ENCODE measurements at places on chromosomes 5 and 9.
A peak's percentile ranks its signal among the peaks of the same experiment; 100 is the strongest.

- DNase-seq: peak; percentile 62
Observed at GRCh38 chr5:133220851-133221674, 169.2 kb downstream of the HSPA4 start.

DNA sequence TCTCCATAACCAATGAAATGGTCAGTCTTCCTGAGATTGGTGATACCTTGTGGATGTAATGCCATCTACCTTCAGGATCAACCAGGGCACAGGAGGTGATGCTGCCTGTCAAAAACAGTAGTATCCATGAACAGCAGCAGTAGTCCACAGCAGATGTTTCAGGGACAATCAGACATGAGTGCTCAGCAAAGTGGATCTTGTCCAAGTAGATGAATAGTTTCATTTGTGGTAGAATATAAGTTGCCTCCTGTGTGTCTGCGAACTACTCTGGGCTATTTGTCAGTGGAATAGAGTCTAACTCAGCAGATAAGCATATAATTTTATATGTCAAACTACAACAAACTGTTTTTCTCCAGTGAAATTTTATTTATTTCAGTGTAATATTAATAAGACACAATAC is 1860.1 kb upstream of the ACO1 start:
- no peak for DNase-seq

- peak; percentile 77 for DNase-seq
Observed at GRCh38 chr9:6973762-6974161, 216.0 kb downstream of the KDM4C start.

- DNase-seq: no peak
Observed at GRCh38 chr9:122609804-122610203, 4.7 kb upstream of the OR1Q1 start.

DNA sequence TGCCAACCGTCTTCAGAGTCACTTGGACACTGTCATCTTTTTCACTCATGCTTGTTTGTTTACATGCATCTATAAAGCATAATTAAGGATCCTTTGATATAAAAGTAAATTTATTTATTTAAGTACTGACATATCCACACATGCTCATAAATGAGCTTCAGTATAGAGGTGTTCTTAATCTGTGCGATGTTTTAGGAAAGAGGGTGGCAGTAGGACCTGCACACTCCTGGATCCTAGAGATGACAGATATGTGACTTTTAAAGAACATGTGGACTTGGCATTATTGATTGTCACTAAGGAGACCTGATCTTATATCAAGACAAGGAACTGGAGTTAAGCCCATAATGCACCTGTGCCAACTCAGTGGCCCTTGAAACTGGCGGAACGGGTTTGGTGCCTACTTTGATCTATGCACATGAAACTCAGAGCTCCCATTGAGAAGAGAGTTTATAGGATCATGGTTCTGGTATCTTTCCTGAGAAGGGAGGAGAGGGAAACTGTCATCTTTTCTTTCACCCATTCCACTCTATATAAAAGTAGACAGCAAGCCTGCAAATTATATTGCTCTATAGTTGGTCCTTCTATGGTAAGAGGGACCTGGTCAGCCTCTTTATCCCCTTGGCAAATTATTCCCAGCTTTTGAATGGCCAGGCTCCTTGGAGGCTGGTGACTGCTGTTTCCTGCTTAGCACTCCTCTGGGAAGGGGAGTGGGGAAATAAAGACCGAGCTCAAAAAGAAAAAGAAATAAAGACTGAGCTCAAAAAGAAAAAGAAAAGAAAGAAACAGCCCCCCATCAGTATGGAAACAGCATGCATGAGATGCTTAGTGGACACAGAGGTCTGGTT is 57.8 kb upstream of the LIFR start:
- no peak for DNase-seq

DNA sequence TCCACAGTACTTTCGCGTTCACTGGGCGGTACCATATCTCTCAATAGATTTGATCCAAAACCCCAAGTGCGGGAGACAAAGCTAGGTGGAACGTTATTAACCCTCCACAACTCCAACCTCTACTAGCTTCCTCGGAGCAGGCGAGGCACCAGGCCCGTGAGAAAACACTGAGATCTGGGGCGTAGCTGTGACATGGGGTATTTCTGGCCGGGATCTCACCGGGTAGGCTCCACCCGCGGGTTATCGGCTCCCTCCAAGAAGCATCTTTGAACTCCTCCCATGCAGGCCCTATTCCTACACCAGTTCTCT is 350 bp upstream of the SLC25A46 start:
- no peak for DNase-seq

GRCh38 chr9:92807757-92808725 is 43.4 kb upstream of the BICD2 start:
- DNase-seq: no peak

DNA sequence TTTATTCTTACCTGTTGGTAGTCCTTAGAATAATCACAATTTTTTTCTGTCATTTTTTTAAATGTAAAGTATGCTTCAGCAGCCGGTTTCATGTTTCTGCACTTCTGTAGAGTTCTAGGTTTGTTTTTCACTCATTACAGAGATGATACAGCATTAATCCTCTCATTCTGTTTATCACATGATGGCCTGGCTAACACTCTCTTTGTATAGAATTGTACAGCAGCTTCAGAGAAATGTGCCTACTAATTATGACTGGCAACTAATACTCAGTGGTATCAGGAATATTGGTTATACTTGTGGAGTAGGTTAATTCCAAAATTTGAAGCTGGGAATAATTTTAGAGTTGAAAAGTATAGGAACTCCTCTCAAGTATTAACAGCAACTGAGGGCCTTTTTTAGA is 192.9 kb upstream of the OTULINL start:
- DNase-seq: no peak

DNA sequence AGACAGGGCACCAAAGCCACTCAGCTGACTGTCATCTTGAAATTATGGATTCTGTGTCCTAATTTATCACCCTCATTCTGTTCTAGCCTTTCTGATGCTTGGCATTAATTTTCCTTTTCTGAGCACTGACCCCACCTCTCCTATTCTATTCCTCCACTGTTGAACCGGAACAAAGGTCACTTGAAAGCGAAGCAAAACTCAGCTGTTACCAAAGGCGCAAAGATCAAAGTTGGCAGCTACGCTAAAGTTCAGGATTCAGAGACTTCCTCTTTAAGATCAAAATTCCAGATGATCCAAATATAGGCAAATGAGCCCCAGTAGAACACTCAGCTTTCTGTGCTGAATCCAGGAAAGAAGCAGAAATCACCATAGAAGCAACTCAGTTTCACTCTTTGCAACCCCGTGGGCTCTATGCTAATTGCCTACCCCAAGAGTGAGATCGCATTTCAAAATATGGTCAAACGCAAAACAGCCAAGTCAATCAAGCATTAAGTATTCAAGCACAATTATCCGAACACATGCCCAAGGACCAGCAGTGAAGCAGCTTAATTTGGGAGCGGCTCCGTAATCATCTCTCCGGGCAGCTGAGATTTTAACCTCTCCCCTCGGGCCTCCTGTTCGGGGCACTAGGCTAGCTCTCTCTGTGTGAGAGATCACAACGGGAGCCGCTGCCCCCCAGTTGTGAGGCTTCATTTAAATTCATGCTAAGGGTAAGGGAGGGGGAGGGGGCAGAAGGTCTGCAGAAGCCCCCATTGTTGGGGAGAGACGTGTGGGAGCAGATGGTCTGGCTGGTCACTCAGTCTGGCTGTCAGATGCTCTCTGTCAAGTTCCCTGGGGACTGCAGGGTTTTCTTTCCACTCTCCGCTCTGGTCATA is 288.6 kb downstream of the ELAVL2 start:
- no peak for DNase-seq

GRCh38 chr9:134750450-134751155 is 109.0 kb downstream of the COL5A1 start:
- DNase-seq: no peak

- DNase-seq: no peak
Observed at GRCh38 chr9:84759300-84759750, 89.8 kb downstream of the NTRK2 start.

- DNase-seq: peak; percentile 44
Observed at GRCh38 chr5:103465891-103466290, 96.7 kb downstream of the NUDT12 start.

GRCh38 chr9:2128618-2129017 is 113.5 kb downstream of the SMARCA2 start:
- no peak for DNase-seq

DNA sequence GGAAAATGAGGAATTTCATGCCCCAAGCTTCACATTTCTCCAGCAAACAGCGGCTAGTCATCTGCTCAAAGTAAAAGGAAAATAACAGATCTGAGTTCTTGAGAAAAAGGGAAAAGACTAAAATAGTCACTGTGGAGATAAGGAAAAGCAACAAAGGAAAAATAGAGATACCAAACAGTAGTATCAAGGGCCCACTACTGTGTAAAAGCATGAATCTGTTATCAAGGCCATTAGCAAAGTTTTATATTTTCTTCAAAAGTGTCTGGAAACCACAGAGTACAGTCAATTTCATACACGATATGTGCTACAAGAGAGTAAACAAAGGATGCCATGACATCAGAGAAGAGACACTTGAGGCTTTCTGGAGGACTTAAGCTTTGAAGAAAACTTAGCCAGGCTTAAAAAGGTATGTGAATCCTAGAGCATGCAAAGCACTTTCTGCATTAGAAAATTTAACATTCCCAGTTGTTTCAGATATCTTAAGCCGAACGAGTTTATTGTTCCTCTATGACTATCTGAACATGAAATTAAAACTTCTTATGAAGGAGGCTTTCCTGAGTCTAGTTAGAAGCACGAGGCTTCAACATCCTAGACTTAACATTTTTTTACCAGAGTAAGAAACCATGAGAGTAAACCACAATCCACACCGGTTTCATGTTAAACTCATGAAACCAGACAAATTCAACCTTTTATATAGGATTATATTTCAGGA is 1.2 kb downstream of the TTC33 start:
- peak; percentile 88 for DNase-seq

DNA sequence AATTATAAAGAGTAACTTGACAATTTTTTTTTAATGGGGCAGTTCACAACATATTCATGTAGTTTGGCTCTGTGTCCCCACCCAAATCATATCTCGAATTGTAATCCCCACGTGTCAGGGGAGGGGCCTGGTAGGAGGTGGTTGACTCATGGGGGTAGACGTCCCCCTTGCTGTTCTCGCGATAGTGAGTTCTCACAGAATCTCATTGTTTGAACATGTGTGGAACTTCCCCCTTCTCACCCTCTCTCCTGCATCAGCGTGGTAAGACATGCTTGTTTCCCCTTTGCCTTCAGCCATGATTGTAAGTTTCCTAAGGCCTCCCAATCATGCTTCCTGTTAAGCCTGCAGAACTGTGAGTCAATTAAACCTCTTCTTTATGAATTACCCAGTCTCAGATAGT is 40.7 kb downstream of the FBXW11 start:
- no peak for DNase-seq

DNA sequence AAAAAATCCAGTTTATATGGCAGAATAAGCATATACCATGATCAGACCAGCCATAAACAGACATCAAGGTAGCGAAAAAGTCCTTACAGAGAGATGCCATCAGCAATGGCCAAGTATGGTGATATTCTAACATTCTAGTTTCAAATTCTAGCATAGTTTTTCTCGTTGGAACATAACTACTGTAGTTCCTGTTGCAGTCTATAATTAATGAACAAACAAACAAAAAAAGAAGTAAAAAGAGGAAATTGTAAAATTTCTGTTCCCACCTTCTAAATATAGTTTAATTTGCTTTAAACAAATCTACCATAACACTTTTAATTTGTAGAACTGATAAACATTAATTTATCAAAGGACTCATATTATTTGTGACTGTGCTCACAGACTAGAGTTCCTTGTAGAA is 9.9 kb upstream of the CD180 start:
- no peak for DNase-seq

DNA sequence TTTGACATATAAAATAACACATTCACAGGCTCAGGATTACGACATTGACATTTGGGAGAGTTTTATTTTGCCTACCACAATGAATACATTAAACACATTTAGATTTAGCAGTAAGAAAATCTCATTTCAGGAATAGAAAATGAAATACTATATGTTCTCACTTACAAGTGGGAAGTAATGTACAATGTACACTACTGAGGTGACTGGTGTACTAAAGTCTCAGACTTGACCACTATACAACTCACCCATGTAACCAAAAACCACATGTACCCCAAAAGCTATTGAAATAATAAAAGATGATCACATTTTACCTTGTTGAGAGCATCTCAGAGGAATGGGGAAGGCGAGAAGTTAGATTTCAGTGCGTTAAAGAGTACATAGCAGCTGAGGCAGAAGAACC is 1202.4 kb upstream of the SEMA6A start:
- DNase-seq: no peak

GRCh38 chr9:114478871-114479270 is 26.4 kb downstream of the WHRN start:
- no peak for DNase-seq

- DNase-seq: peak; percentile 93
Observed at GRCh38 chr5:151063142-151063989, 17.5 kb downstream of the TNIP1 start.

DNA sequence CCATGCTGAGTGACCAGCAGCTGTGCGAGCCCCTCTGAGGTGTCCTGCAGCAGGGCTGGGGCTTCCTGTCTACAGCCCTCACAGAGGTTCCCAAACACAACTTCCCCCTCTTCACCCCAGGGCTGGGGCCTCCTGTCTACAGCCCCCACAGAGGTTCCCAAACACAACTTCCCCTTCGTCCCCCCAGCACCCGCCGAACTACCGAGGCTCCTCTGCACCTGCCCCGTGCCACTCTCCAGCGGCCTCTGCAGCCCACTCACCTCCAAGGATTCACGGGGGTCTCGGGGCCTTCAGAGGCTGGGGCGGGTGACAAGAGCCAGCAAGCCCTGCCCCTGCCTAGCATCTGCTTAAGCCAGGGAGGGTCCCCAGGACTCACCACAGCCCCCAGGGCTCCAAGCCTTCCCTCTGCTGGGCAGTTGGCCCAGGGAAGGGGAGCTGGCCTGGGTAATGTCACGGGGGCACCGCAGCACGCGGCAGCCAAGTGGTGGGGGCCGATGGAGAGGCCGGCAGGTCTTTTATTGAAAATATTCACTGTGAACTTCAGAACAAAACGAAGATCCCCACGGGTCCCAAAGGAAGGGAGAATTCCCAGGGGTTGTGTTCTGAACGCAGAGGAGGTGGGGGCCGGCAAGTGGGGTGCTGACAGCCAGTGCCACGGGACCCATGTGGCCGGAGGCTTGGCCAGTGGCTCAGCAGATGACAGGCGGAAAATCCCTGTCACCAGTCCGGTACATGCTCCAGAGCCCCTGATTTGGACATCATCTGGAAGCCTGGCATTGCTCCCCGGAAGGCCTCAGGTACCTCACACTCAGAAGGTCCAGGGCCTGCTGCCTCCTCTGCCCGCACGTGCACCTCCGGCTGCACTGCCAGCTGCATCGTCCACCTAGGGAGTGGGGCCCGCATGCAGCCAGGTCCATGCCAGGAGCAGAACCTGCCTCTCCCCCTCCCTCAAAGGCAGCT is 125.3 kb downstream of the ADAMTS2 start:
- no peak for DNase-seq

- DNase-seq: peak; percentile 65
Observed at GRCh38 chr5:127029581-127030258, 638 bp downstream of the MARCHF3 start.

DNA sequence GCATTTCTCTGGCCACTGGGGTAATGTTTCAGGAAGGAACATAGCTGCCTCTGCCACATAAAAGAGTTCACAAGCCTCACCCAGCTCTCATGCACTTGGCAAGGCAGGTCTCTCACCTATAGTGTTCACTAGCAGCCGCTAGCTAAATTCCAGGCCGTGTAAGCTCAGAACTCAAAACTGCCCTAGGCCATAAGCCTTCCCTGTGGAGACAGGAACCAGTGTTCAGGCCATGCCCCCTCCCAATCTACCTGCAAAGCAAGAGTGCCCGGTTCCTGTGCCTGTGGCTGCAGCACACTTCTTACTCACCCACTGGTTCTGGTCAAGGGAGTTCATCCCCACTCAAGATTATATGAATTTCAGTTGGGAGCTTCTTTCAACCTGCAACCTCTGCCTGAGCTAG is 60.7 kb upstream of the ZNF169 start:
- no peak for DNase-seq

All from iris pigment epithelial cell (primary cell).